Dermis microvascular lymphatic vessel endothelial cell (primary cell): ENCODE measurements at places on chromosomes 11 and 22.

DNA sequence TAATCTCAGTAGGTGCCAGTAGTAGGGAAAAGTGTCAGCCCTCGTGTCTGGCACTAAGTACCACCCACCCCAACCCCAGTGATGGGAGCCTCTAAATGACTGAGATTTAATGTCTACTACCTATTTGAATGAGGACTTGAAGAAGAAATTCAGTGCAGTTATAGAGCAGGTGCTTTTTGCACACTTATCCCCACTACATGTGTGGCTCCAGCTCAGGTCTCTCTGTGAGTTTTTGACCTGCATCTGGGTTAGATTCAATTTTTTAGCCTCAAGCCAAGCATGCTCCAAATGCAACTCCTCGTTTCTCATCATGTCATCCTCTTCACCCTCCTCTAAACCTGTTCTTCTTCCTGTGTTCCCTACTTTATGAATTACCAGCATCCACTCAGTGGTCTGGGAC, 24.9 kb upstream of the NNMT start:
- no peak for DNase-seq

GRCh38 chr11:39268176-39268690, 2191.2 kb downstream of the LRRC4C start:
- no peak for DNase-seq

DNA sequence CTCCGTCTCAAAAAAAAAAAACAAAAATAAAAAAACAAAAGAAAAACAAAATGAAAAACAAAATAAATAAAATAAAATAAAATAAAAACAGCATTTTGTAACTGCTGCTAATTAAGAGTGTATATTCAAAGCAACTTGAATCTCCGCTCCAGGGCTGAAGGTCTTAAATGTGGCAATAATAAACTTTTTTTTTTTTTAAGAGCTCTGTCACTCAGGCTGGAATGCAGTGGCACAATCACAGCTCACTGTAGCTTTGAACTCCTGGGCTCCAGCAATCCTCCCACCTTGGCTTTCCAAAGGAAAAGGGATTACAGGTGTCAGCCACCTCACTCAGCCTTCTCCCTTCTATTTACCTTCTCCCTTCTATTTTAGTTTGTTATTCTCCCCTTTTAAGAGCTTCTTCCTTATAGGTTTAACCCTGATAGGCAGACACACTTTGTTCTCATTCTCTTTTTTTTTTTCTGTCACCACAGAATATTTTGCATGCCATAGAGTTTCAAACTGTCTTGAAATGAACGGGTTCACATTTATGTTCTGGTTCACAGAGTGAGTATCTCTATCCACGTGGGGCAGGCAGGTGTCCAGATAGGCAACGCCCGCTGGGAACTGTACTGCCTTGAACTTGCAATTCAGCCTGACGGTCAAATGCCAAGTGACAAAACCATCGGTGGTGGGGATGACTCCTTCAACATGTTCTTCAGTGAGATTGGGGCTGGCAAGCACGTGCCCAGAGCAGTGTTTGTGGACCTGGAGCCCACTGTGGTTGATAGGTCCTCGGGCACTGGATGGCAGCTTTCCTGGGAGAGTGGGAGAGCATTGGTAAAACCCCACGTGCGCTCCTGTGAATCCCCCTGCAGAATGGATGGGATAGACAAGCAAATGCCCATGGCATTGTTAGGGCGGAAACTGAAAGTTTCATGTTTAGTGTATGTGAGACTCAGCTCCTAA, 19.4 kb downstream of the LRRC74B start:
- no peak for DNase-seq

- DNase-seq, result no peak
Observed at GRCh38 chr22:48943567-48944432, 883.9 kb downstream of the BRD1 start.

- DNase-seq, result no peak
Observed at GRCh38 chr11:133718238-133718637, 127.1 kb downstream of the SPATA19 start.

DNA sequence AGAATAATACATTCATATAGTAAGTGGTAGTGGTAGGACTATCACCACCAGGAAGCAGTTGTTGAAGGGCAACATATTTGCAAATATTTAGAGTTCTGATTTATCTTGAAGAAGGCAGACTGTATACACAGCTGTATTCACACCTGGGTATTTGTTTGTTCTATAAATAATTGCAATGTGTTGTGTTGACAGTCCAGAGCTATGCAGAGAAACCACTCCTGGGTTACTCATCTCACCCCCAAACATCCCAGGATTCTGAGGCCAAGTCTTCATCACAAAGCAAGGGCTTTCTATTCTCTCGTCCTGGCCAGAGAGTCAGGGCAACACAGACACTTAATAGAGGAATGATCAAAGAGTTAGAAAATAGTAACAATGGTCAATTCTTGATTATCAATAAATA, 102.1 kb upstream of the FAT3 start:
- no peak for DNase-seq

GRCh38 chr11:66915046-66915832, 42.9 kb downstream of the PC start:
- no peak for DNase-seq

- no peak for DNase-seq
Observed at GRCh38 chr22:20019661-20020532, 1.0 kb upstream of the TANGO2 start.

DNA sequence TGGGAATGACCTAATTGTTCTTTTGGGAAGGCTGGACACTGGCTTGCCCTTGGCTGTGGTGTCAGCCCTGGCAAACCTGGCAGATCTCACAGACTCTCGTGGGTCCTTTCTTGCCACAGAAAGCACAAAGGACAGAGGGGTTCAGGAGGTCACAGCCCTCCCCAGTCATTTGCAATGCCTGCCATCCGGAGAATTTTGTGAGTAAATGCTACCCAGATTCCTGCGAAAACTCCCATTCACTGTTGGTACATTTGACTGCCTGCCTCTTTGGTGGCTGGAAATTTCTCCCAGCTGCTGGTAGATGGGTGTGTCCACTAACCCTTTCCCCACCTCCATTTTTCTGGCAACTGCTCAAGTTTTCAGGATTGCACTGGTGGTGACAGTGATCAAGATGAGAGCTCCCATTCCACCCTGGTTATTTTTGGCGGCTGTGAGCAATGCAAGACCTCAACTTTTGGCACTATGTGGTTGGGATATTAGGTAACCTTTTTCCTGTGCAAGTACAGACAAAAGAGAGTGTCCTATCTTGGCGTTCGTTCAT, 155.7 kb downstream of the NAV2 start:
- DNase-seq, result peak; percentile 84

DNA sequence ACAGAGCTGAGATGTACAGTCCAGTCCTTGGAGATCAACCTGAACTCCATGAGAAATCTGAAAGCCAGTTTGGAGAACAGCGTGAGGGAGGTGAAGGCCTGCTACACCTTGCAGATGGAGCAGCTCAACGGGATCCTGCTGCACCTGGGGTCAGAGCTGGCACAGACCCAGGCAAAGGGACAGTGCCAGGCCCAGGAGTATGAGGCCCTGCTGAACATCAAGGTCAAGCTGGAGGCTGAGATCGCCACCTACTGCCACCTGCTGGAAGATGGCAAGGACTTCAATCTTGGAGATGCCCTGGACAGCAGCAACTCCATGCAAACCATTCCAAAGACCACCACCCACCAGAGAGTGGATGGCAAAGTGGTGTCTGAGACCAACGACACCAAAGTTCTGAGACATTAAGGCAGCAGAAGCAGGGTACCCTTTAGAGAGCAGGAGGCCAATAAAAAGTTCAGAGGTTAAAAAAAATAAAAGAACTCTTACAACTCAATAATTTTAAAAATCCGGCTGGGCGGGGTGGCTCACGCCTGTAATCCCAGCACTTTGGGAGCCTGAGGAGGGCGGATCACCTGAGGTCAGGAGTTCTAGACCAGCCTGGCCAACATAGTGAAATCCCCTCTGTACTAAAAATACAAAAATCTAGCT, 69.9 kb upstream of the RTL6 start:
- peak; percentile 54 for DNase-seq

GRCh38 chr11:2599561-2600189, 100.1 kb downstream of the KCNQ1OT1 start:
- DNase-seq, result peak; percentile 69

DNA sequence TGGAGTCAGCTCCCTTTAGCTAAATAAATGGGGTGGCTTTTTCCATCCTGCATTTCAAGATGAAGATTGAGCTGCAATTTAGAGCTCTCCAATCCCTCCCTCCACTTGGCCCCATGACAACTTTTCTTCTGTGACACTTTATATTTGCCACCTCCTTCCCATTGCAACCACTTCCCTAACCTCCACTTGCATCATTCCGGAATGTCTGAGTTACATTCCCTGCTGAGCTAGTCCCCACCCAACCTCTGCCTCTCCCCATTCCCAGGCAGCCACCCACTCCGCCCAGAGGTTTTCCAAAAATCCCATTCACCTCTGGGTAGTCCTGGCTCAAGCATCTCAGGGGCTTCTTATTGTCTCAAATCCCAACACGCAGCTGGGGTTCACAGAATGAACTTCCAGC, 24.7 kb downstream of the PC start:
- DNase-seq, result no peak

DNA sequence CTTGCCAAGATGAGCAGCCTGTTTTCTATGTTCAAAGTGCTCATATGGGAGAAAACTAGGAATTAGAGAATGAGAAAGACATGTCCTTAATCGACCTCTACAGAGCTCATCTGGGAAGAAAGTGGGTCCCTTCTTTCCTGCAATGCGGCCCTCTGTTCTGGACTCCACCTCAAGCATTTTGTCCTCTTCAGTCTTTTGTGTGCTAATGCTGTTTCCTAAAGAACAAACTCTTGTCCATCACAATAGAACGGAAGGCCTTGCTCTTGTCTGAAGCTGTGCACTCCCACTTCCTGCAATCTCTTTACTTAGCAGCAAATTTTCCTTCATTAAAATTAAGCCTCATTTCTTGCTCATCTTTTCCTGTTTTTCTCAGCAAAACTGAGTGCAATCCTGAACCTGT, 206.6 kb downstream of the OPCML start:
- DNase-seq, result no peak

- DNase-seq, result peak; percentile 61
Observed at GRCh38 chr22:45626198-45626651, 45.4 kb upstream of the ATXN10 start.

- no peak for DNase-seq
Observed at GRCh38 chr11:112797648-112798293, 163.4 kb upstream of the NCAM1 start.

GRCh38 chr22:48709453-48709852, 1118.2 kb downstream of the BRD1 start:
- DNase-seq, result no peak

- no peak for DNase-seq
Observed at GRCh38 chr11:32881286-32881685, 11.3 kb upstream of the QSER1 start.

DNA sequence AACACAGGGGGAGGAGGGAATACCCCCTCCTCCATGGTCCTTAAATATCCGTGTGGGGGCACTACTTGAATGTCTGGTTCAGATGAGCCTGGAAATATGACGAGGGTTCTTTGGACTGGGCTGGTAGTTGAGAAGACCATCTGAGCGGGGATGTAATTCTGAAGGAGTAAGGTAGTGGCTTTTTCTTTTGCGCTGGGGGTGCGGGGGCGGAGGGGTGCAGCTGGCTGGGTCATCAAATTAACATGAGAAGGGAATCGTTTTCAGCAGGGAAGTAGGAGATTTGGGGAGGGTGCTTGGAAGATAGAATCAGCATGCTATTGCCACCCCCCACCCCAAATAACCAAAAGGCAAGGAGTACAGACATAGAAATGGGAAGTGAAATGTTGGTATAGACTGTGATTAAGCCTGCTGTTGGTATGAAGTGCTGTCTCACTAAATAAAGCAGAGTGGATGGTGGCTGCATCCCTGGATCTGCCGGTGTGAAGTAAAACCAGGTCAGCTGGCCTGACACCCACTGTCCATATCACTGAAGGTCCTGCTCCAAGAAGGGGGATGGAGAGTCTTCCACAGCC, 121.9 kb upstream of the HSD17B12 start:
- no peak for DNase-seq
